Ecto neural progenitor cell (in vitro differentiated cells): ENCODE measurements at places on chromosomes 1 and 21.

DNA sequence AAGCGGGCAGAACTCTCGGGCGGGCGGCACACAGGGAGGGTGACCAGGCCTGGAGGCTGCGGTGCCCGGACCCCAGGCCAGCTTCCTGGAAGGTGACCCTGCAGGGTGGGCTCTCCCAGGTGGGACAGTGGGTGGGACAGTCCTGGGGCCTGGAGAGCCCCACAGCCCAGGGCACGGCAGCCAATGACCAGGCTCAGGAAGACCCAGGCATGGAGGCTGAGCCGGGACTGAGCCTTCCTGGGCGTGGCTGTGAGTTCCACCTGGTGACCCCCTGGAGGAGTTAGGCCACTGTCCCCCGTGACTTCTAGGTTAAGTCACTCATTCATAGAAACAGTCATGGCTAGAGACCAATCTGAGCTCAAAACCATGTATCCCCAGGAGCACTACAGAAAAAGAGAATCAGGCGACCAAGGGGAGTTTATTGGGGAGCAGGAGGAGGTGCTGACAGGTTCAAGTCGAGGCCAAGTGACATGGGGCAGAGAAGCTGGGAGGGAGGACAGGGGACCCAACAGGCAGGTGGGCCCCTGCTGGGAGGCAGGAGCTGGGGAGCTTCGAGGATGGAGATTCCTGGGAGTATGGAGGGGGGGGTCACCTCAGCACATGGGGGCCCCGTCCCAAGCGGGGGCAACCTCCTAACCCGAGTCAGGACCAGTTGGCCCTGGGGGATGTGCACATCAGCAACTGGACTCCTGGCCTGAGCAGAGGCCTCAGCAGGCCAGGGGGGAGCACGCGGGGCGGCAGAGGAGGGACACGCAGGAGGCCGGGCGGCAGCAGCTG lies 1.2 kb downstream of the KRTAP10-5 start:
- no peak for DNase-seq

DNA sequence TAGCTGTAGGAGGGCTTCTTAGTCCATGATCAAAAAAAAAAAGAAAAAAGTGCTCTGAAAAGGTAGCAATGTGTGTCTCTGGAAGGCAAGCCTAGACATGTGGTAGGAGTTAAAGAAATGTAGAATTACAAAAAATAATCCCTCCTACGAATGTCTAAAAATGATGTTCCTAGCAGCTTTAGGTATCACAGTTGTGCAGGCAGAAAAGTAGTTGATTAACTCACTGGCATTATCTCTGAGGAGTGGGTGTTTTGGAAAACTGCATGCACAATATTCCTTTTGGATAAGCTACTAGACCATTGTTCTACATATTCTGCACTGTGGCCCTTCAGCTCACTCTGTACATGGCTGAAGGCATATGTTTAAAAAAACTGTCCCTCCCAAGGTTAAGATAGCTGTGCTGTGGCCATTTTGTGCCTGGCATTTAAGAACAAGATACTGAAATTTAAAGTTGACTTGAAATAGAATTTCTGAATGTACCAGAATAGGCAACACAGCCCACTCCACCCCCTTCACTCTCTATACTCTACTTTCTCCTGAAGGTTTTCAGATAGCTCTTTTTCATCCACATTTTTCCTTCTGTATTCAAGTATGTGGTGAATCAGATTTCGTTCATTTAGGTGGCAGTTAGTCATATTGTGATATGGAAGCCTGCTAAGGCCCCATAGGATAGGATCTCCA lies 463.9 kb upstream of the LRRC7 start:
- no peak for DNase-seq

- no peak for DNase-seq
Measured at GRCh38 chr1:219621047-219621786, 8.3 kb upstream of the ZC3H11B start.

DNA sequence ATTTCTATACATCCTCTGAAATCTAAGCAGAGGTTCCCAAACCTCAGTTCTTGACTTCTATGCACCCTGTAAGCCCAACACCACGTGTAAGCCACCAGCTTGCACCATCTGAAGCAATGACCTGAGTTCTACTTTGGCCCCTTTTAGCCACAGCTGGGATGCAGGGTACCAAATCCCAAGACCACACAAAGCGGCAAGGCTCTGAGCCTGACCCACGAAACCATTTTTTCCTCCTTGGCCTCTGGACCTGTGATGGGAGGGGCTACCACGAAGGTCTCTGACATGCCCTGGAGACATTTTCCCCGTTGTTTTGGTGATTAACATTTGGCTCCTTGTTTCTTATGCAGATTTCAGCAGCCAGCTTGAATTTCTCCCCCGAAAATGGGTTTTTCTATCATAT lies 38.8 kb downstream of the STXBP3 start:
- no peak for DNase-seq
